HFFc6 (cell line): ENCODE measurements at places on chromosomes 5 and 9. TPM values are rescaled to one million over a fixed set of nuclear protein-coding genes. Genes with fewer than 3 reads are reported as not detected.

GRCh38 chr9:110874963-110875674 is 163.2 kb downstream of the LPAR1 start:
- DNase-seq = no peak

DNA sequence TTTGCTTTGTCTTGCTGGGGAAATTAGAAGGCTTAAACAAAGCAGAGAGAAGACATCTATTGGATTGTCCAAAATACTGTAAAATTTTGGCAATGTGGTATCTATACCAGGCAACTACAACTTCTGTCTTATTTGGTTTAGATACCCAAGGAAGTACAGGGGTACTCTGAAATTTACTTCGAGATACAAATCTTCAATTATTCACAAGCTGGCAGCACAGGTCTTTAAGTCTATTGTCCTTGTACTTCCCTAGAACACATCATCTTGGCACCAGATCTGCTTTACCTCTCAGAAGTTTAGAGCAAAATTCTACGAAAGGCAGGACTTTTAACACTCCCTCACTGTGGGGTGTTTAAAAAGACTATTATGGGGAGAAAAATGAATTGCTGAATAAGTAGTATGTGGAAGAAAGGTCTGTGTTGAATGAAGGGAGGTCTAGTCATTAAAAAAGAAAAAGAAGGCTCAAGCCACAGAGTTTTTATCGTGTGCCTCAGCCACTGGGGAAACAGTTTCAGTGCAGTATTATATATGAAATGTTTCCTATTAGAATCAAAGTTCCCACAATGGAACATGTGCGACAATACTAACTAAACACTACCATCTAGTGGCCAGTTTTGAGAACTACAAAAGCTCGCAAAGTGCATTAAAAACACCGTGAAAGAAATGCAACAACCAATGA is 93.7 kb downstream of the PDE4D start:
- DNase-seq = peak; percentile 59

DNA sequence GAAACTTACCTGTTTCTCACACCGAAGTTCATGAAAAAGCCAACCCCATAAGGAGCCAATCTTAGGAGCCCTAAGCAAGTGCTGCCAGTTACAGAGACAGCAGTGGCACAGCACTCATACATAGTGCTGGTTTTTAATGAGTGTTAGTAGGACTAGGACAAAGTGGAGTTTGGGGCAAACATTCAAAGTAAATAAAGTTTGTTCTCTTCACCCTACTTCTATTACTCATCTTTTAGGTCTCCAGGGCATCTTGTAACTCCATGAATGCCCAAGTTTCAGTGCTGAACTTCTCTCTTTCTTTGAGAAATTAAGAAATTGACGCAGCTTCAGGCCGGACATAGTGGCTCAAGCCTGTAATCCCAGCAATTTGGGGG is 584.7 kb downstream of the EBF1 start:
- no peak for DNase-seq

- DNase-seq = no peak
These were observed 205.0 kb downstream of the CRB2 start for GRCh38 chr9:123561046-123561445.

The PNPLA7 gene
- total RNA-seq = 0.20 and 1.1 TPM in 2 replicates
